ENCODE measurements at places on chromosomes 1 and 21.
A peak's percentile ranks its signal among the peaks of the same experiment; 100 is the strongest.

DNA sequence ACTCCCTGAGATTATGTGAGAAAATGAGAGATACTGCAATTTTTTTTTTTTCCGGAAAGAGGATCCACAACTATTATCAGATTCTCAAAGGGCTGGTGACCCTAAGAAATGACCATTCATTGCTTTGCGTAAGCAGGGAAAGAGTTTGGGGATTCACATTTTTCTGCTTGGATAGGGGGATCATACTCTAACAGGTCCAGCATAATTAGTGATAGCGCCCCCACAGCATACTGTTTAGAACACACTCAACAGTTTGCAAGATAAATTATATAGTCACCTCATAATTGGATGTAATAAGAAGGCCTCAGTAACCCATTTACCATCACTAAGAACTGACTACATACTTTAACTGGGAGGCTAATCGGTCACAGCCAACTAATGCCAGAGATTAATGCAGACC, 1.9 kb downstream of the CCT3 start:
- DNase-seq, result no peak

GRCh38 chr1:110956586-110956985, 7.1 kb downstream of the LRIF1 start:
- no peak for DNase-seq

GRCh38 chr21:33434770-33435360, 31.7 kb downstream of the IFNGR2 start:
- DNase-seq, result peak; percentile 77

- no peak for DNase-seq
These were observed 1.0 kb downstream of the IQGAP3 start for GRCh38 chr1:156571261-156571852.

DNA sequence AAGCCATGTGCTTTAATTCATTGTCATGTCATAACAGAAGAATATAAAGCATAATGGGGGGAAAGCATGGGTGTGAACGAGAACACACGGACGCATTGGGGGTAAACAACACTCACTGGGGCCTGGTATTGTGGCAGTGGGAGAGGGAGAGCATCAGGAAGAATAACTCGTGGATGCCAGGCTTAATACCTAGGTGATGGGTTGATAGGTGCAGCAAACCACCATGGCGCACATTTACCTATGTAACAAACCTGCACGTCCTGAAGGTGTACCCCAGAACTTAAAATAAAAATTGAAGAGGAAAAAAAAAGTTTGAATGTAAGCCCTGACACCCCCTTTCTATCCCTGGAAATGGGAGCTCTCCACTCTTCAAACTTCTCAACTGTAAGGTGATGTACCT, 34.9 kb upstream of the CACHD1 start:
- no peak for DNase-seq

- no peak for DNase-seq
These were observed 243.7 kb downstream of the TBX15 start for GRCh38 chr1:118744420-118744819.

DNA sequence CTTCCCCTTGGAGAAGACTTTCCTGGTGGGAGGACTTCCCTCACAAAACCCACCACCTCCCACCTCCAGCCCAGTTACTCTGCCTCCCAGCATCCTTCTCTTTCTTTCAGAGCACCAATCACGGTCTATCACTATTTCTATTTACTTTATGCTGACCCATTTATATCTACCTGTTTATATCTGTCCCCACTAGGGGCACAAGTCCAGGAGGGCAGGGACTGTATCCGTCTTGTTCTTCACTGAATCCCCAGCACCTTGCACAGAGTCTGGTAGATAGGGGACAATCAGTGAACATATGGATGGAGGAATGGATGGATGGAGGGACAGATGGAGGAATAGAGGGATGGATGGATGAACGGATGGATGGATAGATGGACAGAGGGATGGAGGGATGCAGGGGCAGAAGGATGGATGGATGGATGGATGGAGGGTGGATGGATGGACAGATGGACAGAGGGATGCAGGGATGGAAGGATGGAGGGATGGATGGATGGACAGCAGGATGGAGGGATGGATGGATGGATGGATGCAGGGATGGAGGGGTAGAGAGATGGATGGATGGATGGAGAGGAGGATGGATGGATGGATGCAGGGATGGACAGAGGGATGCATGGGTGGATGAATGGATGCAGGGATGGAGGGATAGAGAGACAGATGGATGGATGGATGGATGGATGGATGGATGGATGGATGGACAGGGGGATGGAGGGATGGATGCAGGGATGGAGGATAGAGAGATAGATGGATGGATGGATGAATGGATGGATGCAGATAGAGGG, 5.5 kb downstream of the C1QB start:
- DNase-seq, result no peak

DNA sequence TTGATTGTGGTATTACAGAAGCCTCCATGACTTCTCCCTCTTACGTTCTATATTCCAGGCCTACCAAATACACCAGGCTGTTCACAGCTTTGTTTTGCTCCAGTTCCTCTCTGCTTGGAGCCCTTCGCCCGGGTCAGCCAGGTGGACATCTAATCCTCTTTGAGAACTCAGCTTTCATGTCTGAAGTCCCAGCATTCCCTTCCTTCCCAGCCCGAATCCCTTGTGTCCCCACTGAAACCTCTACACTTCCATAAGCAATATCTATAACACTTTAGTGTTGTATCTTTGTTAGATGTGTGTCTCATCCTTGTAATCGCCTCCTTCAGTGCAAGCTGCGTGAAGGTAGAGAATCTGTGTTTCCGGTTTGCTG, 1.9 kb downstream of the RNF11 start:
- no peak for DNase-seq

- no peak for DNase-seq
These were observed 71.8 kb upstream of the ARHGAP29 start for GRCh38 chr1:94309216-94309615.

- no peak for DNase-seq
These were observed 1.9 kb upstream of the IL24 start for GRCh38 chr1:206895325-206895724.

DNA sequence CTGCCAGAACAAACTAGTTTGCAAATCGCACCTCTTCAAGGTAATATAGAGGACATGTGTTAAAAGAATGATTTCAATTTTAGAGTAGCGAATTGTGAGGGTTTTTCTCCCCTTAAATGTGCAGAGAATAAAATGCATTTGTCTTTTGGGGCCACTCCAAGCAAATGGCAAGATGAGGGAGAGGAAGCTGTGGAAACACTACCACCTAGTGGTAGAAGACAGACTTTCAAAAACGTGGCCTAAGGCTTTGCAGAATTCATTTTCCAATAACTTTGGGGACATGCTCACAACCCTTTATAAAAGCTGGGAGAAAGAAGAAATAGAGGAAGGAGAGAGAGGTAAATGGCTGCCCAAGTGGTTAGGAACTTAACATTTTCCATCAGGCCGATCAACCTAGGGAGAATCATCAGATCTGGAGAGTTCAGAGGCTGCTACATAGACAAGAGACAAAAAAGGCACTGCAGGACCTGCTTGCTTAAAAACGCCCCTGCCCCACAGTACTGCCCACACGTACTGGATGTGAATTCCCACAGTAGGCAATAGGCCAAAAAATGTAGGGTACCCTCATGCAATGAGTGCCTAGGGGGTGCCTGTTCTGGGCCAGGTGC, 15.7 kb upstream of the RCAN1 start:
- DNase-seq, result no peak

- DNase-seq, result no peak
These were observed 6.5 kb upstream of the ATP1A2 start for GRCh38 chr1:160108888-160109662.

GRCh38 chr1:115837740-115838421, 3.0 kb downstream of the NHLH2 start:
- peak; percentile 9 for DNase-seq

GRCh38 chr21:45747233-45747766, 103.8 kb downstream of the PCBP3 start:
- DNase-seq, result no peak

- DNase-seq, result no peak
These were observed 27.1 kb downstream of the RIMS3 start for GRCh38 chr1:40638097-40639036.

GRCh38 chr1:85202092-85202863, 1.5 kb upstream of the SYDE2 start:
- DNase-seq, result no peak

- no peak for DNase-seq
These were observed 124.3 kb downstream of the TRABD2B start for GRCh38 chr1:47872886-47873285.

DNA sequence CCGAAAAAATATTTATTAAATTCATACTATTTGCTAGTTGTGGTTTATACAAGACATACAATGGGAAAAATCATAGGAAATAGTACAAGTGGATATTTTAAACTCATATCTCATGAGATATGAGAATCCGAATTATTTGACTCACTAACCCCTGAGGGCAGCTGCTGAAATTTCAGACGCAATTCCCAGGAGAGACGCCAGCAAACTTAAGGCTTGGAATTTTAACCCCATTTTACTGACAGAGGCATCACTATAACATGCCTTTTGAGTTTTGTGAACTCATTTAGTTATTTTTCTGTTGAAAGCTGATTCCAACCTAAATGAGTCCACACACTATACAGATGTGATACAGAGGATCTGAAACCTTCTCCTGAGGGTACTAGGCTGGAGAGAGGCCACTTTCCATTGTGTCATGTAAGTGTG, 5.9 kb upstream of the MROH9 start:
- no peak for DNase-seq

- no peak for DNase-seq
These were observed 42.3 kb upstream of the PDC start for GRCh38 chr1:186503190-186503589.

GRCh38 chr1:70896224-70896623, 151.4 kb downstream of the PTGER3 start:
- no peak for DNase-seq

DNA sequence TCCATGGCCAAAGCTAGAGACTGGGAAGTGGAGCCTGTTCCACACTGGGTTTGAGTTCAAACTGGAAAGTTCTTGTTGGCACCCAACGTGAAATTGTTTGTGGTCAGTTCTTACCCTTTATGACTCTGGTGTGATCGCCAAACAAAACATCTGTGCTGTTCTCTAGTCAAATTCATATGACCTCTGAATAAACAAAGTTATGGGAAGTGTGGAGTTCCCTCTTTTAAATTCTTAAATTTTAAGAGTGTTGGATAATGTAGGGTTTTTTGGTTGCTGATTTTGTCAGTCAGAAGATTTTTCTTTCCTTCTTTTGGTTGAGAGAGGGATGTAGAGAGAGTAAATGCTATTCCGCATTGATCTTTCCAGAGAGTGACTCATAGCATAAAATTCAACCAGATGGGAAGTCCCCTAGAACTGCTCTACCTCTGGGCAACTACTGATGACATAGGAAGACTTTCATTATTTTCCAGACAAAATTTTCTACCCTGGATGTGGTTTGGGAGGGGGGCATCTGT, 36.4 kb downstream of the CHML start:
- no peak for DNase-seq

- no peak for DNase-seq
These were observed 396.1 kb upstream of the PLXNA2 start for GRCh38 chr1:208640295-208640694.

- DNase-seq, result no peak
These were observed 177.7 kb downstream of the VAV3 start for GRCh38 chr1:107787299-107787698.

- DNase-seq, result no peak
These were observed 55.5 kb upstream of the RBM15 start for GRCh38 chr1:110283677-110284076.

- DNase-seq, result peak; percentile 72
These were observed at the start of gene ADARB1 for GRCh38 chr21:45074048-45074817. ADARB1 (plus strand) TSS chr21:45074580; CDS start chr21:45171657, 97,077 bp downstream.

DNA sequence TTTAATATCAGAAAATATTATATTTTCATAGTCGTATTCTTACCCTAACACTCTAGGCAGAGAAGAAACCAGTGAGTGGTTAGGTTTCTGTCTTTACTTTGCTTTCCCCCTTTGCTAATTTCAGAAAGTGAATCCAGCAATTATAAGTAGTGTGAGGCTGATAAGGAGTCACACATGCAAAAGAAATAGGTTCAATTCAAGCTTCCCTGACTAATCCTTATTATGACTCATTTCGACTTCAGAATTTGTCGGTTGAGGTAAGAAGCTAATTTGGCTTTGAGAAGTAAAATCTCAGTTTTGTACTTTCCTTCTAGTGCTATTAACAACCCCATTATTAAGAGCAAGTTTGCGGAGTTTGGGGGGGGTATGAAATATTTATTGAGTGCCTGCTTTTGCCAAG, 22.4 kb downstream of the ESRRG start:
- DNase-seq, result peak; percentile 33

- DNase-seq, result no peak
These were observed 23.8 kb downstream of the PRDM2 start for GRCh38 chr1:13723810-13724209.

Measured in GM06990 (cell line).